ENCODE measurements at places on chromosomes 13 and 19. TPM values are rescaled to one million over a fixed set of nuclear protein-coding genes. Genes with fewer than 3 reads are reported as not detected.

PALM gene
- 4.8 TPM for polyA plus RNA-seq

SOX1 gene
- polyA plus RNA-seq = not detected

ZGLP1 gene
- polyA plus RNA-seq = 2.0 TPM

PSG3 gene
- polyA plus RNA-seq = not detected

PDE4C gene
- polyA plus RNA-seq = 0.39 TPM

MAB21L1 gene
- polyA plus RNA-seq = 0.13 TPM

All from esophagus (tissue), 2 donors.